ENCODE measurements at places on chromosomes 1 and 21.

DNA sequence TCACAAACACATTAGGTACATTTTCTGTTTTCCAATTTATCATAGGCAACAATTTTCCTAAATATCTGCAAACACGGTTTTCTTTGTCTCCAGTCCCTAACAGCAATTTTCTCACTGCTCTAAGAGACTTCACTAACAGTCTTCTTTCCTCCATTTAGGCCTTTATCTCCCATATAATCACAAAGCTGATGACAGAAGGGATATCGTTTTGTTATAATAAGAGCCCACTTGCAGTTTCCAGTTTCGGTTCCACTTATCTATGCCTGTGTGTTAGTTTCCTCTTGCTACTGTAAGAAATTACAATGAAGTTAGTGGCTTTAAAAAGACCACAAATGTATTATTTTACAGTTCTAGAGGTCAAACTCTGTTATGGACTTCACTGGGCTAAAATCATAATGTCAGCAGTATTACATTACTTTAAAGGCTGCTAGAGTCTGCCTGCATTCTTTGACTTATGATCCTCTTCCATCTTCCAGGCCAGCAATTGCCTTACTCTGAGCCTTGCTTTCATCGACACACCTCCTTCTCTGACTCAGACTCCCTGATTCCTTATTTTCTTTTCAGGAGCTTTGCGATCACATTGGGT is 549.3 kb downstream of the NCAM2 start:
- DNase-seq, result no peak

DNA sequence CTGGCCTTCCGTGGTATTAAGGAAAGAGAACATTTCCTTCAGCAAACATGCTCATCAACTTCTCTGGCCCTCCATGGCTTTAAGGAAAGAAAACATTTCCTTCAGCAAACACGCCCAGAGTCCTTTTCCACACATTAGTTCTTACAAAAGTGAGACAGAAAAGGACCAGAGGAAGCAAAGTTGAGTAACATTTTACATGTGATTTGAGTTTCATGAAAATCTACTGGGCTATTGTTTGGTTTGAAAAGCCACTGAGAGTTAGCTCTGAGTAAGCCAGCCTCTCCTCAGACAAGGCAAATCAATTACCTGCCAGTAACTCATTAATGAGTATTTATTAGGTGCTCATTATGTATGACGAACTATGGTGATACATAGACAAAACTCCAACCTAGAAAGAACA is 78.0 kb downstream of the NID1 start:
- DNase-seq, result no peak

GRCh38 chr1:54463259-54464030 is 57.3 kb upstream of the SSBP3 start:
- no peak for DNase-seq

GRCh38 chr1:27966402-27967105 is 6.8 kb downstream of the XKR8 start:
- no peak for DNase-seq

- no peak for DNase-seq
Observed at GRCh38 chr1:19007491-19008441, 51.3 kb upstream of the IFFO2 start.

DNA sequence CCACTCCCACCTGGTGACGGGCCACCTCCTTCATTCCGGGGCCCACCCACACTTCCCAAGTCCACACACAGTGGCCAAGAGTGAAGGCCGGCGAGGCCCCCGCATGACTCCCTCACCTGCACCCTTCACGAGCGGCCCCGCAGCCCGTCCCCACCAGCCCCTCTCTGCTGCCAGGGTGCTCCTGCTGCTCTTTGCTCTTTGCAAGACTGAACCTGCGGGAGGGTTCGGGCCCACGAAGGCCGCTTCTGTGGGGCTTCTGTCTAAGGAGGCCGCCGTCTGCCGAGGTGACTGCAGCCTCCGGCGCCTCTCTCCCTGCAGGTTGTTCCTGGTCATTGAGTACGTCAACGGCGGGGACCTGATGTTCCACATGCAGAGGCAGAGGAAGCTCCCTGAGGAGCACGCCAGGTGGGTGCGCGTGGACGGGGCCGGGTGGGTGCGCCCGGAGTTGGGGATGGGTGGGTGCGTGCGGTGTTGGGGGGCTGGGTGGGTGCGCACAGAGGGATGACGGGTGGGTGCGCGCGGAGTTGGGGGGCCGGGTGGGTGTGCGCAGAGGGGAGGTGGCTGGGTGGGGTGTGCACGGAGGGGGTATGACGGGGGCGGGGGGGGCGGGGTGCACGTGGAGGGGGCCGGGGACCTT is 25.3 kb downstream of the FAAP20 start:
- no peak for DNase-seq

GRCh38 chr1:110060034-110060661 is 10.3 kb downstream of the ALX3 start:
- DNase-seq, result no peak

- no peak for DNase-seq
Observed at GRCh38 chr1:86542631-86543030, 4.2 kb upstream of the CLCA4 start.

DNA sequence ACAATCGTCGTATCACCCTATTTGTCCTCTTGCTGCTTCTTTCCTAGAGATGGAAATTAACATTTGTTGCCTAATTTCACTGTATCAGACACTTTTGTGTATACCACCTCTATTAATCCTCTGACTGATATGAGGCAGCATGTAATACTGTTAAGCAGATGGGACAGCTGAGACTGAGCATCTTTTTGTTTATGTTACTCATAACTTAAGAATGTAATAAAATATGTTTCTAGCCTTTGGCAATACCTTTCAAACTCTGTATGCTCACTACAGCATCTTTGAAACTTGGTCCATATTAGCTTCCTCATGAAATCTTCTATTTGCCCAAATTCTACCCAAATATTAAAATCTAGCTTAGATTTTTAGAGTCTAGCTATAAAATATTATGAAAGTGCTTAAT is 2.3 kb downstream of the OR14K1 start:
- DNase-seq, result no peak

GRCh38 chr1:209645574-209646452 is 6.4 kb downstream of the LAMB3 start:
- DNase-seq, result no peak

DNA sequence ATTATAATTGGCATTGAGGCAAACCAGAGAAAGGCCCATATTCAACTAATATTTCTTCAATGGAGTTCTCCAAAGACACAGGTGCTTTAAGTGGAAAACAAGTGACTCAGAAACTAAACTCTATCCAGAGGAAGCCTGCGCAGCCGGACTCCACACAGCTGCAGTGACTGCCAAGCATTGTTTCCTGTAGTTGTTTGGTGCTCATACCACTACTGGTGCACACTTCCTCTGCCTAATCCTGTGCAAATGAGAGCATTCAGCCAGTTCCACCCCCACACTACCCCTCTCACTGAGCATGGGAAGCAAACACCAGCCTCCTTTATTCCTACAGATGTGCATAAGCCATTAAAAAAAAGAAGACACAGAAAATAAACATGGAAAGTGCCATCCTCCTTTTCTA is 102.9 kb downstream of the VAV3 start:
- DNase-seq, result no peak

DNA sequence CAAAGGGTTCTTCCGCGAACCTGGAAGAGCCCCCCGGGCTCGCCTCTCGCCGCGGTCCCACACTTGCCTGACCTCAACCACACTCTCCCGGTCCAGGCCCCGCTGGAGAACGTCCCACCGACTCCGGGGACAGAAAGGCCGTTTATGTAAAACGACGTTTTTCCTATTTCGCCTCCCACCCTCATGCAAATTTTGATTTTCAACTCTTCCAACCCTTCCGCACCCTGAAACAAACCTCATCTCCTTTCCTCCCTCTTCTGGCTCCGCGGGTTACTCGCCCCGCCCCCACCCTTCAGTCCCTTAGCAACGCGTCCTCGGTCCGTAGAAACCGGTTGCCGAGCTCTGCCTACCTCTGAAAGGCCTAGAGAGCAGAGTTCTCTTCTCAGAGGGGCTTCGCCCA is at the start of gene C1orf141:
C1orf141 (minus strand) TSS at position 276 of the 400 bp plus-strand sequence. CDS start 7,730 bp downstream, outside the sequence.
- peak; percentile 3 for DNase-seq

DNA sequence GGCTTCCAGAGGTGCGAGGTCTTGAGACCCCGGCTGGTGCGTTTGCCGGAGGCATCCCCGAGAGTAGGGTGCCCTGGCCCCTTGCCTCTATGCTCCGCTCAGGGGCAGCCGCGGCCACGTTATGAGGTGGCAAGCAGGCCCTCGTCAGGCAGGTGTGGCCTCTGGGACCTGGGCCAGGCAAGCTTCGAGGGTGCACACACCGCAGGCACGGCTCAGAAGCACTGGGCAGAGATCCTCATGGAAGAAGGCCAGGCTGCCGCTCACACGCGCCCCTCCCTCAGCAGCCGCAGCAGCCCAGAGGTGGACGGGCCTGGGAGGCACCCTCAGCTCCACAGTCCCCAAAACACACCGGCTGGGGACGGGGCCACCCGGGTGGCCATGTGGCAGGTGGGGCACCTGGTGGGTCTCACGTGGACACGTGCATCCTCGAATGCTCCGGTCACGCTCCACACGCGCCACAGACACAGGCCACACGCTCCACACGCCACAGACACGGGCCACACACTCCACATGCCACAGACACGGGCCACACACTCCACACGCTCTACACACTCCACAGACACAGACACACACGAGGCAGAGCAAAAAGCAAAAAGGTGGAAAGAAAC is 6.5 kb downstream of the SDF4 start:
- DNase-seq, result no peak

DNA sequence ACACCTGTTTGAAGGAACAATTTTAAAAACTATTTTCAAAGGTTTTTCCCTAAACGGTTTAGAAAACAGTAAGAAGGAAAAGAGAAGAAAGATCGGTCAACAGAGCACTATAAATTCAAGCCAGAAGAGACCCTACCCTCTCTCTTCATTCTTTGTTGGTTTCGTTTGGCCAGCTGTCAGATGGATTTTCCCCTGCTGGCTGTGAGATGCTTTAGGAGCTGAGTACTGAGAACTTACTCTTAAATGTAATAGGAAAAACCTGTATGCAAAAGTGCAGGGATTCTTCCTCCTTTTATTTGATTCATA is 1.3 kb upstream of the TXNIP start:
- no peak for DNase-seq

DNA sequence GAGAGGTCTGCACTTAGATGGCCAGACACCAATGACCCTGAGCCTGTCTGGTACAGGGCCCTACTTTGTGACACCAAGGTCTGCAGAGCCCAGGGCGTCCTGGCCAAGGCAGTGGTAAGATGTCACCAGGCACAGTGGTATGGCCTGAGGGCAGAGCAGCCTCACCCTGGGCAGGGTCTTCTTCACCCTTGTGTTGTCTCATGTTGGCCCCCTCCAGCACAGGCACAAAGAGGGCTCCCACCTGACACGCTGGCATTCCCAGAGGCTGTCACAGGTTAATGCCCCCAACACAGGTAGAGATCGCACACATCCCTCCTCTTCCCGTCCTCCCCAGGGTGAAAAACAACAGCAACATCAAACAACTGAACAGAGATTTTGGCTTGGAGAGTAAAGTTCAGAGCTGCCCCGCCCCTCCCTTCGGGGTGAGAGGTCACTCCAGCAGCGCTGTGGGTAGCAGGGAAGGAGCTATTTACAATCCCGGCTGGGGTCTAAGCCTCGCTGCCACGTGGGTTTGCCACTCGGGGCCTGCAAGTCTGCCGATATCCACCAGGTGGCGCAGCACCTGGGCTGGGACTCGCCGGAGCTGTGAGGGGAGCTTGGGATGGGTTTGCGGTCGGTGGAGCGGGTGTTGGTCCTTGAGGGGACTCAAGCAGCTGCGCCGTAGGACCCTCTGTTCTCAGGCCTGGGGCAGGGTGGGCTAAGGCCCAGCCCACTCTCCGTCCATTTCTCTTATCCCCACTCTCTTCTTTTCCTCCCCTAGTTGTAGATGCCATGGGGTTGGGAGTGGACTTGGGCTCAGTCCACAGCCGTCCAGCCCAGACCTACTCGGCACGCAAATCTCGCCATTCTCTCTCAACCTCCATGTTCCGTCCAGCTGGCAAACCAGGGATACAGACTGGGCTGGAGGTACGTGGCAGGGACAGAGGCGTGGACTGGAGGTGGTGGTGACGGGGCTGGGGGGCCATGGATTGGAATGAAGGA is 12.7 kb downstream of the EFNA3 start:
- peak; percentile 36 for DNase-seq

- no peak for DNase-seq
Observed at GRCh38 chr1:240306673-240307072, 215.0 kb downstream of the FMN2 start.

- DNase-seq, result no peak
Observed at GRCh38 chr1:39195166-39196111, 9.1 kb upstream of the MACF1 start.

GRCh38 chr1:238660849-238661248 is 725.5 kb upstream of the CHRM3 start:
- no peak for DNase-seq

- DNase-seq, result no peak
Observed at GRCh38 chr1:161498646-161499045, 6.6 kb upstream of the FCGR2A start.

DNA sequence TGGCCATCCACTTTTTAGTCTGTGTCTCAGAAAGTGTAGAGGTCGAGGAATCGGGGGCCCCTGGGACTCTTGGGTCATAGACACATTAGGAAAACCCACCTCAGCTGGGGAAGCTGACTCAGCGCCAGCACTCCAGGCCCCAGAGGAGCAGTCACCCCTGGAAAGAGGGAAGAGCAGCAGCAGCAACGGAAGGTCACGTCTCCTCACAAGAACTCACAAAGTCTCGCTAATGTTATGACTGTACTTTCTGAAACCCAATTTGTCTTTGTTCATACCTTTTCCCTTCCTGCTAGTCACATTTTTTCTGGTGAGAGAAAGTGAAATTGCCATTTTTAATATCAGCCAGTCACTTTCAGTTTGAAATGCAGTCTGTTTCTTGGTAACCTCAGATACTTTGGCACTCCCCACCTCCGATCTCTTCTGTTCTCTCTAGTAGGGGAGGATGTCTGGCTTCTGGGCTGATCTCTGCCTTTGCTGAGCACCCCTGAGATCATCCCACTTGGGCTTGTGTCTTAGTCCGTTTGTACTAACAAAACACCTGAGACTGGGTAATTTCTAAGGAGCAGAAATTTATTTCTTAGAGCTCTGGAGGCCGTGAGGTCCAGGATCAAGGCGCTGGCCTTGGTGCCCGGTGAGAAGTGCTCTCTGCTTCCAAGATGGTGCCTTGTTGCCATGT is 6.0 kb upstream of the NLRP3 start:
- DNase-seq, result no peak

DNA sequence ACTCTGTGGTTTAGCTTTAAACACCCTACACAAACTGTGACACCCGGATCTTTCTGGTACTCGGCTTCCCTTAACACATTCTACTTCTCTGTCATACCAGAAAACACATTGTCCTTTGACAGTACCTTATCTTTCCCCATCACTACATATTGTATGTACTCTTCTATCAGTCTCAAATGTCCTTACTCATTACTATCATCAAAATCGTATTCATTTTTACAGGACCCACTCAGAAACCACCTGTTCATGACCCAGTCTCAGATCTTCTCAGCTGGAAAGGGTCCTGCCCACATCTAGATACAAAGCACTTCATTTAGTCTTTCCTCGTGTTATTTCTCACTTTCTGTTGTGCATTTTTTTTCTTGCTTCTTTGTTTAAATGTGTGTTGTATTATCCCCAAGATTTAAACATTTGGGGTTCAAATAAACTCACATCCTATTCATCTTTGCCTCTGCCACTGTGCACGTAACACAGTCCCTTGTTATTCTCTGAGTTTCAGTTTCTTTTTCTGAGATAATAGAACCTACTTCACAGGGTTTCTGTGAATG is 27.7 kb downstream of the CD34 start:
- DNase-seq, result no peak
